ENCODE measurements at places on chromosomes 1 and 21.

DNA sequence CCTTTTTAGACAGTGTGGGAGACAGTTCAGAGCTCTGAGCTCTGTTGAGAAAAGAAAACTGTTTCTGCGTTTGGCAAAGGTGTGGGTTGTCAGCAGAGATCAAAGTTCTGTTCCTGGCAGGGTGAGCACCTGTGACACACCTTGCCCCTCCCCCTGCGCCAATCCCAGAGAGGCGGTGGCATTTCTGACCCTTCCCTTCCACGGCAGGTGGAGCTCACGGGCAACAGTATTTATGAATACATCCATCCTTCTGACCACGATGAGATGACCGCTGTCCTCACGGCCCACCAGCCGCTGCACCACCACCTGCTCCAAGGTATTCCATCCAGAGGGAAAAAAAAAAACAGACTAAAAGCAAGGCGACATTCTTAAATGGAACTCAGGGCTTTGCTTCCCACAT lies 20.7 kb downstream of the SIM2 start:
- DNase-seq: no peak

GRCh38 chr1:68051475-68051874 lies 1.0 kb upstream of the DIRAS3 start:
- no peak for DNase-seq

DNA sequence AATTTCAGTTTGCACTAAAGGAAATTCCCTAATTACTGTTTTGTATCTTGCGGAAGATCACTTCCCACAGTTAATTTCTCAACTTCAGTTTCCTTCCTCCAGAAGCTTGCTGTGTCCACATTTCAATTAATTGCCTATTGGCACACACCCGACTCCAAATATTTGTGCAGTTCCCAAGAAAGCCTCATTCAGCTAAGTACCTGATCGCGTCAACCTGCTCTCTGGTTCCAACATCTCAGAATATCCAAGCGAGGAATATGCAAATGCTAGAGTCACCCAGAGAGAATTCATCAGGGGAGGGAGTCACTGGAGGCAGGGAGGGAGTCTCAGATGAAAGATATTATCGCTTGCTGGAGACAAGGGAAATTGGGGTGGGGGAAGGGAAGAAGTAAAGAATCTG lies 351.3 kb downstream of the RRAGC start:
- no peak for DNase-seq

DNA sequence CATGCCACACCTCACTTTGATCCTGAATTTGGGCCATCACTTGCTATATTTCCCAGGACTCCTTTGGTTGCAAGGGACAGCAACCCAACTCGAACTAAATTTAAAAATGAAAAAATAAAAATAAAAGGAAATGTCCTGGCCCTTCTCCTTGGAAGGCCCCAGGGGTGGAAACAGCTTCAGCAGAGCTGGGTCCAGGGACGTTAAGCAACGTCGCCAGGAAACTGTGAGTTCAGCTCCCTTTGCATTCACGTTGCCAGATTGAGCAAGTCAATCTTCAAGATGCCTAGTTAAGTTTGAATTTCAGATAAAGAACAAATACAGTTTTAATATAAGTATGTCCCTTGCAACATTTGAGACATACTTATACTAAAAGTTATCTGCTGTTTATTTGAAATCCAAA lies 14.6 kb upstream of the SPSB1 start:
- DNase-seq: no peak

DNA sequence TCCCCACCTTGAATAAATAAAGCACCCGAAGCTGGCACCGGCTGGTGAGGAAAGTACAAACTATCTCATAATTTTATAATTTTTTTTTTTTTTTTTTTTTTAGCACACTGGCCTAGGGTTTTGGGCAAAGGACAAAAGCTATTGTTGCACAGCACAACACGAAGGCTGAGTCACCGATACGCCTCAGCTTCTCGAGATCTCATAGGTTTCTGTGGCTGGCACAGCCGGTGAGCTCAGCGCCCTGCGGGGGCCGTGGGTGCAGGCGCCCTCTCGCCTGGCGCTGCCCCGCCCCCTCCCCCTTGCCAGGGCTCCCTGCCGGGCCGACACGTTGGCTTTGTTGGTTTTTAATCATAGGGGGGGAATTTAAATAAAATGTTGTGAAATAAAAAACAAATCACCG lies 17.2 kb downstream of the CASZ1 start:
- DNase-seq: no peak

GRCh38 chr1:211933946-211934714 lies 101.2 kb downstream of the INTS7 start:
- no peak for DNase-seq
